ENCODE measurements at places on chromosomes 6 and 20. TPM values are rescaled to one million over a fixed set of nuclear protein-coding genes. Genes with fewer than 3 reads are reported as not detected.

Gene NMBR
- not detected for total RNA-seq

Gene SLC22A2
- total RNA-seq, result 1.1 TPM

Gene ZSCAN23
- total RNA-seq, result 8.4 TPM

Gene DDX27
- 57.8 TPM for total RNA-seq

Gene PDE10A
- total RNA-seq, result 6.8 TPM

Gene SLC44A4
- total RNA-seq, result not detected

Gene MYLK4
- total RNA-seq, result 0.39 TPM

Gene OTOR
- not detected for total RNA-seq

Gene MMP24
- total RNA-seq, result 0.86 TPM

Gene MOG
- not detected for total RNA-seq

Gene ANGPT4
- total RNA-seq, result 0.03 TPM

Gene GINS1
- 37.1 TPM for total RNA-seq

Gene TMEM151B
- 0.23 TPM for total RNA-seq

Gene CD93
- under 0.01 TPM for total RNA-seq

Gene TRAPPC3L
- total RNA-seq, result not detected

Gene TRIM15
- 0.86 TPM for total RNA-seq

Gene IL17F
- not detected for total RNA-seq

Gene KHDC1L
- total RNA-seq, result not detected

Gene TPX2
- total RNA-seq, result 222 TPM

Gene OPN5
- 0.06 TPM for total RNA-seq

Gene SALL4
- total RNA-seq, result 0.86 TPM

Gene CRYBG1
- 14.1 TPM for total RNA-seq

Gene TMEM217
- 0.40 TPM for total RNA-seq

Gene IER3
- 350 TPM for total RNA-seq

Gene CLVS2
- total RNA-seq, result under 0.01 TPM

Gene MYBL2
- 48.8 TPM for total RNA-seq

Gene MYCT1
- 0.06 TPM for total RNA-seq

Gene TFAP2D
- not detected for total RNA-seq

Gene TAGAP
- total RNA-seq, result not detected

Gene TCP11
- total RNA-seq, result 0.06 TPM
